Heart left ventricle (tissue), 16 donors: ENCODE measurements at places on chromosomes 2 and 18. TPM values are rescaled to one million over a fixed set of nuclear protein-coding genes. Genes with fewer than 3 reads are reported as not detected.

DNA sequence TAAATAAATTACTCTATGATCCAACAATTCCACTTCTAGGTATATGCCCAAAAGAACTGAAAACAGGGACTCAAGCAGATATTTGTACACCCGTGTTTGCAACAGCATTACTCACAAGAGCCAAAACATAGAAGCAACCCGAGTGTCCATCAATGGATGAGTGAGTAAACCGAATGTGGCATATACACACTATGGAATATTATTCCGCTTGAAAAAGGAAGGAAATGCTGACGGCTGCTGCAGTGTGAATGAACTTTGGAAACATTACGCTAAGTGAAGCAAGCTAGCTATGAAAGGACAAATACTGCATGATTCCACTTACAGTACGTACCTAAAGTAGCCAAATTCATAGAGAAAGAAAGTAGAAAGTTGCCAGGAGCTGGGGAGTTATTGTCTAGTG lies 32.2 kb downstream of the MREG start:
- no peak for DNase-seq
- H3K27ac ChIP-seq = no peak overlapping the region
- H3K36me3 ChIP-seq = no peaks in the 10 kb centered on the region
- H3K4me1 ChIP-seq = no peaks in the 10 kb centered on the region
- H3K27me3 ChIP-seq = no peaks in the 10 kb centered on the region

GRCh38 chr2:108612514-108613183 lies 78.4 kb downstream of the LIMS1 start:
- H3K27me3 ChIP-seq = no peaks in the 10 kb centered on the region
- H3K4me3 ChIP-seq = no peak overlapping the region
- H3K4me1 ChIP-seq = peaks cover 17% of the 10 kb centered on the region
- no peaks in the 10 kb centered on the region for H3K36me3 ChIP-seq
- no peak overlapping the region for H3K27ac ChIP-seq

Gene VIT
- total RNA-seq = 3.4 TPM

GRCh38 chr2:134782792-134783191 lies 55.6 kb upstream of the ACMSD start:
- no peaks in the 10 kb centered on the region for H3K27me3 ChIP-seq
- no peaks in the 10 kb centered on the region for H3K36me3 ChIP-seq
- H3K27ac ChIP-seq = no peak overlapping the region
- H3K4me3 ChIP-seq = no peak overlapping the region

Gene GPR55
- not detected for total RNA-seq

Gene CTNNA2
- total RNA-seq = not detected

DNA sequence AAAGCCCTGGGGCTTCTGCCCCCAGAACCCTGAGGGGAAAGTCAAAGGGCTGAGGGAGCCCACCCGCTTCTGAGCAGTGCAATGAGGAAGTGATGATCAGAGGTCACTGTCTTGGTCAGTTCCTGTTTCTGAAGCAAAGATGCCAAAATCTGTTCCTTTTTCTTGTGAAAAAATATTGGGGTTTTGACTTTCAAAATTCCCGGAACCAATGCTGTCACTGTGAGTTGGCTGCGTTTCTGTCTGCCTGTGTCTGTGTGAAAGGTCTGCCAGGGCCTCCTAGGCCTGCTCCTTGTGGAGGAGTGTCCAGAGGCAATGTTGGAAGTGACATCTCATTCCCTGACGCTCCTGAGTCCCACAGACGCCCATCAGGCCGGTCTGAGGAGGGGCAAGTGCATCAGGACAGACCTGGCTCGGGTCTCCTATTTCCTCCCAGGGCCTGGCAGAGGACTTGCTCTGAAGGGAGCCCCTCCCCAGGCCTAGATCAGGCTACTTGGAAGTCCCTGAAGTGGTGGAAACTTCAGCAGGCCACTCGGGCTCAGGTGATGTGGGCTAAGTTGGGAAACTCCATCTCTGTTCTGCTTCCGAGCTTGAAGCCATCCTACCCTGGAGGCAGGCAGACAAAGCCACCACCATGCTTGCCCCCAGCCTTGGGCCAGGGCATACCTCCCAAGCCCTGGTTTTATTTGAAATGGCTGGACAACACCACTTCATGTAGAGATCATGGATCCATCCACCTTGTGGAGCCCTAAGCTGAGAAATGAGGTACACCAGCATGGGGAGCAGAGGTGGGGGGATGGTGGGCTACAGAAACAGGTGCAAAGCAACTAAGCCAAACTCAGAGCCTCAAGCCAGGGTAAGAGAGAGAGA lies 51.0 kb downstream of the PKDCC start:
- H3K27me3 ChIP-seq = no peaks in the 10 kb centered on the region
- peak overlapping the region; percentile 91 for H3K27ac ChIP-seq
- H3K4me3 ChIP-seq = no peak overlapping the region
- no peaks in the 10 kb centered on the region for H3K36me3 ChIP-seq

DNA sequence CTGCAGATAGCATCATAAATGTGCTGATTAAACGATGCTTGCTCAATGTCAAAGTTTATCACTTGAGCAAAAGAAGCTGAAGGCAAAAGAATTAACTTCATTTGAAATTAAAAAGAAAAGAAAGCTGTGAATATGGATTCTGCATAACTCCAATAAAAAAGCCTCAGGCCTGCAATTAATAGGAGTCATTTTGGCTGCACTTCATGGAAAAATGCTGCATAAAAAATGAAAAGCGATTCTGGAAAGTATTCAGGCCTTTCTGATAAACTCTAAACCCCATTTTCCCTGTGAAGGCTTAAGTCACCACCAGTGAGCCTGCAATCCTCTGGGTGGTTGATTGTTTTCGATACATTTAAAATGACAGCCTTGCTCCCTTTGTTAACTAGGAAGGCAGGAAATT lies 1793.4 kb downstream of the SUCLG1 start:
- no peak overlapping the region for H3K27ac ChIP-seq
- H3K4me3 ChIP-seq = no peak overlapping the region
- H3K27me3 ChIP-seq = no peaks in the 10 kb centered on the region

DNA sequence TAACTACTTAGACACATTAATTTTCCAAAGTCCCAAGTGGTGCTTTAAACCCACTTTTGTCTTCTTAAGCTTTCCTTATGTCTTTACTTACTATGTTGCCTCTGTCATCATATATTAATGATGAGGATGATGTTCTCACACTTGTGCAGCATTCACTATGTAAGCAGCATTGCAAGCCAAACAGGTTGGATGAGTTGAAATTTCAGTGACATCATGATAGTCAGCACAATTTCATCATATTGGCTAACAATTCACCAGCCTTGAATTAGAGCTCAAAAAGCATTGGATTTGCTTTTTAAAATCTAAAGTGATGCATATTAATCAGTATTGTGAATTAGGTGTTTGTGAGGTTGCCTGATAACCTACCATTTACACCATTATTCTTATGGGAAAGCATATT lies 7.7 kb downstream of the APLF start:
- no peak overlapping the region for H3K27ac ChIP-seq
- H3K27me3 ChIP-seq = no peaks in the 10 kb centered on the region
- H3K4me1 ChIP-seq = no peaks in the 10 kb centered on the region
- no peaks in the 10 kb centered on the region for H3K36me3 ChIP-seq
- no peak for DNase-seq

GRCh38 chr2:42117923-42118753 lies 51.0 kb upstream of the EML4 start:
- H3K4me3 ChIP-seq = no peak overlapping the region
- H3K27me3 ChIP-seq = no peaks in the 10 kb centered on the region
- peak overlapping the region; percentile 48 for H3K27ac ChIP-seq
- H3K4me1 ChIP-seq = peaks cover 20% of the 10 kb centered on the region

Gene RAX
- total RNA-seq = not detected

- no peak for DNase-seq
- no peak overlapping the region for H3K27ac ChIP-seq
- H3K4me3 ChIP-seq = no peak overlapping the region
- H3K4me1 ChIP-seq = no peaks in the 10 kb centered on the region
- H3K27me3 ChIP-seq = no peaks in the 10 kb centered on the region
- no peaks in the 10 kb centered on the region for H3K36me3 ChIP-seq
Measured at GRCh38 chr2:238985931-238986446, 138.1 kb downstream of the TWIST2 start.

Gene FAM161A
- total RNA-seq = 2.3 TPM

Gene C2orf72
- 0.08 TPM for total RNA-seq

- no peak for DNase-seq
- H3K36me3 ChIP-seq = no peaks in the 10 kb centered on the region
- no peaks in the 10 kb centered on the region for H3K27me3 ChIP-seq
- no peak overlapping the region for H3K4me3 ChIP-seq
- no peak overlapping the region for H3K27ac ChIP-seq
Measured at GRCh38 chr2:196088203-196088602, 19.6 kb upstream of the DNAH7 start.

GRCh38 chr2:76298041-76298440 lies 587.3 kb upstream of the GCFC2 start:
- H3K27me3 ChIP-seq = no peaks in the 10 kb centered on the region
- H3K4me1 ChIP-seq = no peaks in the 10 kb centered on the region
- no peak overlapping the region for H3K27ac ChIP-seq
- H3K4me3 ChIP-seq = no peak overlapping the region

DNA sequence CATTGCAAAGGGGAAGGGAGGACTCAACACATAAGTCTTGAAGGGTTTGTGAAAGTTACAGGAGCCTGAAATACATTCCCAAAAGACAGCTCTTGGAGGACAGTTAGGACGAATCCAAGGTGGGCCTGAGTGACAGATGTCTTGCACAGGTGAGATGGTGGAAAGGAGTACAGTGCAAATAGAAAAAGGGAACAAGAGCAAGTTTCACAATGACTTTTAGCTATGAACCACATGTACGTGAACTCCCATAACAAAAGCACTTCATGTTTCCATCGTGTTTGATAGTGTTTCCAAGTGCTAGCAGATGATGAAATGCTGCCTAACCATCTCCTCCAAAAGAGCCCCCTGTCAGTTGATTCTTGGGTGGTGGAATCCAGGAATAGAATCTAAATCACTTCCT lies 1.8 kb downstream of the IL18RAP start:
- H3K27me3 ChIP-seq = no peaks in the 10 kb centered on the region
- DNase-seq = no peak
- no peak overlapping the region for H3K27ac ChIP-seq
- no peaks in the 10 kb centered on the region for H3K4me1 ChIP-seq

Gene SIX2
- total RNA-seq = 0.61 TPM

Gene DCDC2C
- total RNA-seq = not detected

- no peak overlapping the region for H3K4me3 ChIP-seq
- H3K27me3 ChIP-seq = no peaks in the 10 kb centered on the region
- H3K36me3 ChIP-seq = peaks cover 85% of the 10 kb centered on the region
- no peak for DNase-seq
- no peak overlapping the region for H3K27ac ChIP-seq
Measured at GRCh38 chr18:76932026-76932819, 109.9 kb downstream of the ZNF236 start.

Gene DNAH6
- total RNA-seq = 0.22 TPM

Gene MPP4
- total RNA-seq = not detected

GRCh38 chr2:180978903-180979748 lies 1.3 kb upstream of the UBE2E3 start:
- H3K27ac ChIP-seq = peak overlapping the region; percentile 89
- H3K27me3 ChIP-seq = no peaks in the 10 kb centered on the region
- H3K4me3 ChIP-seq = no peak overlapping the region
- no peak for DNase-seq

Gene CACNB4
- total RNA-seq = 1.5 TPM

GRCh38 chr2:55992455-55992854 lies 68.9 kb upstream of the EFEMP1 start:
- H3K27me3 ChIP-seq = no peaks in the 10 kb centered on the region
- H3K27ac ChIP-seq = no peak overlapping the region
- H3K36me3 ChIP-seq = no peaks in the 10 kb centered on the region
- DNase-seq = no peak

GRCh38 chr2:157500334-157500733 lies 56.4 kb upstream of the CYTIP start:
- H3K36me3 ChIP-seq = no peaks in the 10 kb centered on the region
- H3K27ac ChIP-seq = no peak overlapping the region
- no peak overlapping the region for H3K4me3 ChIP-seq
- no peak for DNase-seq

Gene PRSS56
- total RNA-seq = 0.12 TPM

Gene CIB4
- not detected for total RNA-seq

GRCh38 chr2:160125828-160126227 lies 63.4 kb upstream of the PLA2R1 start:
- no peak overlapping the region for H3K27ac ChIP-seq
- H3K4me1 ChIP-seq = no peaks in the 10 kb centered on the region

- no peak overlapping the region for H3K4me3 ChIP-seq
- no peak for DNase-seq
- H3K36me3 ChIP-seq = no peaks in the 10 kb centered on the region
Measured at GRCh38 chr2:159086342-159086741, 117.9 kb downstream of the TANC1 start.

Gene TPO
- 8.4 TPM for total RNA-seq

- H3K4me1 ChIP-seq = peaks cover 19% of the 10 kb centered on the region
- DNase-seq = no peak
- H3K36me3 ChIP-seq = no peaks in the 10 kb centered on the region
- no peak overlapping the region for H3K27ac ChIP-seq
Measured at GRCh38 chr2:101153787-101154186, 2.6 kb upstream of the TBC1D8 start.

GRCh38 chr2:241975593-241976284 lies 106.2 kb downstream of the RTP5 start:
- no peaks in the 10 kb centered on the region for H3K36me3 ChIP-seq
- no peak overlapping the region for H3K4me3 ChIP-seq
- H3K4me1 ChIP-seq = no peaks in the 10 kb centered on the region
- no peak overlapping the region for H3K27ac ChIP-seq
- DNase-seq = no peak

Gene ESPNL
- not detected for total RNA-seq

DNA sequence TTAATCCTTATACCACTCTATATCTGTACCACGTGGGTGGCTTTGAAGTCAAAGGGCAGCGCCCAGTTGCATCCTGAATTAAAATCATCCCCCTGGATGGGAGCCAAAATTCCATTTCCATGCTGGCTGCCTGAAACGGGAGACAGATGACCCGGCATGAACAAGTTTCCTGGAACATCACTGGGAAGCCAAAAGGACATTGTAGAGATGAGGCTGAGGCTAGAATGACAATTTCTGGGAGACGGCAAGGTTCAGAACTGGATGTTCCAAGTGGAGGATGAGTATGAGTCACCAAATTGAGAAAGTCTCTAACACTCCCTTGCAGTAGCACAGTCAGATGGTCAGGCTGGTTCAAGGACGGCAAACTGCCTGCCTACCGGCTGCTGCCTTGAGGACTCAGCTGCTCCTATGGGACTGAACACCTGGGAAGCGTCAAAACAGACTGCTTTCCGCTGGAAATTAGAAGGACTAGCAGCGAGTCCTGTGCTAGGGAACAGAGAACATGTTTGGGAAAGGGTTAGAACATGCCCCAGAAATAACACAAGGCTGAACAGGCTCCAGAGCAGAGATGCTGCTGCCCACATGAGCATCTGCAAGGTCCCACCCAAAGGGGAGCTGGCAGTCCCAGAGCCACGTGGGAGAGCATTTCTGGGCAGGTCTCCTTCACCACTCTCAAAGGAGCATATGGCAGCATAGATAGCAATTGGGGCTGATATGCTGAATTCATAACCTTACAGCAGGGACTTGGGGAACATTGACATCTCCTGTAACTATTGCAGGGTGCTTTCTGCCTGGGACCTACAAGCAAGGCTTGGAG lies 32.0 kb downstream of the YPEL5 start:
- no peak overlapping the region for H3K4me3 ChIP-seq
- H3K27me3 ChIP-seq = no peaks in the 10 kb centered on the region
- H3K27ac ChIP-seq = peak overlapping the region; percentile 55

GRCh38 chr2:206708286-206708685 lies 9.9 kb downstream of the DYTN start:
- no peaks in the 10 kb centered on the region for H3K36me3 ChIP-seq
- no peaks in the 10 kb centered on the region for H3K27me3 ChIP-seq
- no peak overlapping the region for H3K27ac ChIP-seq
- H3K4me3 ChIP-seq = no peak overlapping the region
- no peak for DNase-seq

Gene CXCR4
- total RNA-seq = 21.3 TPM

- H3K4me1 ChIP-seq = no peaks in the 10 kb centered on the region
- no peak for DNase-seq
- H3K4me3 ChIP-seq = no peak overlapping the region
- H3K27ac ChIP-seq = no peak overlapping the region
- H3K27me3 ChIP-seq = no peaks in the 10 kb centered on the region
- H3K36me3 ChIP-seq = no peaks in the 10 kb centered on the region
Measured at GRCh38 chr2:177064422-177064821, 148.2 kb upstream of the HNRNPA3 start.
